ENCODE measurements at places on chromosomes 16 and 17.
A peak's percentile ranks its signal among the peaks of the same experiment; 100 is the strongest.

- DNase-seq = no peak
These were observed 44.1 kb downstream of the CRLF3 start for GRCh38 chr17:30780343-30780742.

DNA sequence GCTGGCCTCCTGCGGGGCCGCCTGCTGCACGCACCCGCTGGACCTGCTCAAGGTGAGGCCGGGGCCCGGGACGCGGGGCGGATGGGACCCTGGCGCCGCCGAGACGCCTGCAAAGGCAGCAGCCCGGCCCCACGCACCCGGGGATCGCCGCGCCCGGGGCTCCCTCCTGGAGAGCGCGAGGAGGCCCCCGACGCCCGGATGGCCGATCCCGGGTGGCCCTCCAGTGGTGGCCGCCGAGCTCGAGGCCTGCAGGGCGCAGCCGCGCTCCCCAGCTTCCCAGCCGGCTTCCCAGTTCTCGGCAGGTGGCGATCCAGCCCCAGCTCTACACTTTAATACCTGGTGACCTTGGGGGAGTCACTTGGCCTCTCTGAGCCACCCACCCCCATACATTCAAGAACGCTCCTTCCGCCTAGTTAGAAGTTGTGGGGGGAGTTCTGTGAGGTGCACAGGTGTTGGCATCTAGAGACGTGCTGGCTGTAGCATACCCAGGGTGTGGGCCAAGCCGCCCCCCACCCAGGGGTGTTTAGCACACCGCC lies 452 bp downstream of the SLC25A10 start:
- no peak for DNase-seq

- no peak for DNase-seq
These were observed 67.9 kb downstream of the TAOK1 start for GRCh38 chr17:29458066-29458465.

- no peak for DNase-seq
These were observed 24.9 kb upstream of the MYH2 start for GRCh38 chr17:10574324-10574723.

DNA sequence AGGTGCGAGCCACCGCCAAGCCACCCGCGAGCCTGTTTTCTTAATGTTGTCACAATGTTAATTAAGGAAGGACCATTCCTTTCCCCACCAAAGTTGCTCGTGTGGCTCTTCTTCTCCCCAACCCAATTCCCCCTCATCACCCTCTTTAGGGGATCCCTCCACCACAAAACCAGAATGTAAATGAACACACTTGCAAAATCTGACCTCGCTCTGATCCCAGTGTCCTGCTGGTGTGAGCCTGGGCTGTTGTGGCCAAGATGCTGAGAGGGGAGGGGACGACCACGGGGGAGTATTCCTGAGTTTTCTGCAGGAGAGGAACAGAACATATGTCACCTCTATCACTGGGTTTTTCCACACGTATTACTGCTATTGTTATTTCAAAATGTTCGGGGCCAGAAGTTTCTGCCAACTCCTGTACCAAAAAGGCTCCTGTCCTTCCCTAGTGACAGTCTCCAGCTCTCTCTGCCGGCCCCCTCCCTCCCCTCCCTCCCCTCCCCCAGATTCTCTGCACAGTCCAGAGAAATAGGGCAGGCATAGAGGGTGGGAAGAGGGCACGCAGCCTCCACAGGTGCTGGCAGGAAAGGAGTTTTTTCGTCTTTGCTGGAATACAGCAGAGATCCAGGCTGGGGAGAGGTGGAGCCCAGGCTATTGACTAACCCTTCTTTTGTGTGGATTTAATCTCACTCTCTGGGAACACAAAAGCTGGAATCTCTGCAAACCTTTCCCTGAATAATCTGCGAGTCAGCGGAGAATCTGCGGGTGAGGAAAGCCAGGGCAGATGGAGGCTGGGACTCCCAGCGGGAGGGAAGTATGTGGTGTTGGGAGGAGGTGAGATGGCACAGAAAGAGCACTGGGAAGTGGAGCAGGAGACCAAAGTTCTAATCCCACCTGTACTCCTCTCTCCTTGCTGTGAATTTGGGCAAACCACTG lies 4.5 kb upstream of the CA4 start:
- no peak for DNase-seq

- peak; percentile 77 for DNase-seq
These were observed 52.0 kb downstream of the CBFA2T3 start for GRCh38 chr16:88924834-88925539.

DNA sequence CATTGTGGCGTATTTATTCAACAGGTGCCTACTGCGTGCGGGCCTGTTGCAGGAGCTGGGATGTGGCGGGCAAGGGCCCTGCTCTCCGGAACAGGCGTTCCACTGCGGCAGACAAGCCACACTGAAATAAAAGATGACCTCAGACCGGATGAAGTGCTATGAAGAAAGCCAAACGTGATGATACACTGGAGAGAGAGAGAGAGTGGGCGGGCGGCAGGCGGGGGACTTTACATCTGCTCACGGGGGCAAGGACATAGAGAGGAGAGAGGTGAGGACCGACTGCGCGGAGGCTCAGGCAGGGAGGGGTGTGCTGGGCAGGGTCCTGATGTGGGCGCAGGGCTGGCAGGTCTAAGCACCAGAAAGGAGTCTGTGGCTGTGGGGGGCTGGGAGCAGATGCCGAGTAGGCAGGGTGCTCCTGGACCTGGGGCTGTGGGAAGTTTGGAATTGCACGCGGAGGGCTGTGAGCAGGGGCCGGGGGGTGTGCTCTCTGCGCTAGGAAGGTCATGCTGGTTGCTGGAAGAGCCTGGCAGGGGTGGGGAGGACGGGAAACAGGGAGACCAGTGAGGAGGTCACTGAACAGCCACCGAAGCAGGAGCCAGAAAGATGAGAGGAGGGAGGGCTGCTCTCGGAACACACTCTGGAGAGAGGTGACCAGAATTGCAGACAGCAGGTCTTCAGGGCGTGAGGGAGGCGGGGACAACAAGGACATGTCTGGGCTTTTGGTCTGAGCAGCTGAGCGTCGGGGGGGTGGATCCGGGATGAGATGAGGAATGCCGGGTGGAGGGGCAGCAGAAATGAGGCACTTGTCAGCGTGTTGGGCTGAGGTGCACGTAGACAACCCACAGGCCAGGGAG lies 9.9 kb downstream of the MXRA7 start:
- no peak for DNase-seq

- no peak for DNase-seq
These were observed 3.3 kb downstream of the GAS2L2 start for GRCh38 chr17:35749560-35750412.

All from fibroblast of skin of left quadriceps (primary cell).